Activated CD4-positive, CD25-positive, alpha-beta regulatory T cell treated with anti-CD3 and anti-CD28 coated beads, Interleukin-2, amount 50 U/mL, for 24 hours (primary cell): ENCODE measurements at places on chromosomes 2 and 18.
A peak's percentile ranks its signal among the peaks of the same experiment; 100 is the strongest.

GRCh38 chr18:65919663-65920062 lies 168.9 kb downstream of the CDH7 start:
- ATAC-seq = no peak

- ATAC-seq = no peak
Observed at GRCh38 chr2:48265169-48266030, 264.6 kb upstream of the STON1 start.

DNA sequence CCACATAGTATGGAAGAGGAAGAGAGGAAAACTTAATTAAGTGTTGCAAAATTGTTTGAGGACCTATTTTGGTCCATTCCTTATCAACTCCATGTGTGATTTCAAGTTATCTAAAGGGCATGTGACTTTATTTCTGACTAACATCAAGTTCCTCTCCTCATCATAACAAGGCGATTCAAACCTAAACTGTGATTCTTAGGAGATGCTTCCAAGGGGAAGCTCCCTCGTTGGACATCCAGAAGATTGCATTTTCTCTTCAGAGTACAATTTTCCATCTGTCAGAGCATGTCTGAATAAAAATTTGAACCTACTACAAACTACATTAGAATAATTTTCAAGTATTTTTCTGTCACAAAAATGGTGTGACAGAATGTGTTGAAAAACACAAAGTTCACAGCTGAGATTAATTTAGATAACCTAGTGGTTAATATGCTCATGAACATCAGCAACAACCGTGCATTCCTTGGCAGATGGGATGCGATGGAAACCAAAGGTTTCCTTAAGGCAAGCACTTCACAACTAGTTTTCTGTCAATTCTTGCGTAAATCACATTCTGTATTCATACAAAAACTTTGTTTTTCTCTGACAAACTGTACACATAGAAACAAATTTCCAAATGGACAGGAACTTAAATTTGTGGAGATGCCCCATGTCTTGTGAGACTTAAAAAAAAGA lies 4.2 kb downstream of the SFT2D3 start:
- ATAC-seq = no peak

DNA sequence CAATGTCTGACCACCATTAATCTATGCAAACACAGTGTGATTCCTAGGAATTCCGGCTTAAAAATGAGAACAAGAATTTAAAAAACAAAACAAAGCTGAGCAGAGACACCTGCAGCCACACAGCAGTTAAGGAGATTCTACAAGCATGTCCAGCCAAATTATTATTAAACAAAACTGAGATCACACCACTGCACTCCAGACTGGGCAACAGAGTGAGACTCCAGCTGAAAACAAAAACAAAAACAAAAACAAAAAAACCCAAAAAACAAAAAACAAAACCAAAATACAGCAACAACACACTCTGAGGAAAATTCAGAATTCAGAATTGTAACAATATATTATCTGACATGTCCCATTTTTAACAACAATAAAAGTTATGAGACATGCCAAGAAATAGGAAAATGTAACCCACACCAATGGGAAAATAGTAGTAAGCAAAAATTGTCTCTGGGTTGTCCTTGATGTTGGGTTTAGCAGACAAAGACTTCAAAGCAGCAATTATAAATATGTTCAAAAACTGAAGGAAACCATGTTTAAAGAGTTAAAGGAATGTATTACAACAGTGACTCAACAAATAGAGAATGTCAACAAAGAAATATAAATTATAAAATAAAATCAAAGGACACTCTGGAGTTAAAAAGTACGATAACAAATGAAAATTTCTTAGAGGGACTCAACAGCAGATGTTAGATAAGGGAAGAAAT lies 19.7 kb downstream of the MYOM1 start:
- no peak for ATAC-seq

DNA sequence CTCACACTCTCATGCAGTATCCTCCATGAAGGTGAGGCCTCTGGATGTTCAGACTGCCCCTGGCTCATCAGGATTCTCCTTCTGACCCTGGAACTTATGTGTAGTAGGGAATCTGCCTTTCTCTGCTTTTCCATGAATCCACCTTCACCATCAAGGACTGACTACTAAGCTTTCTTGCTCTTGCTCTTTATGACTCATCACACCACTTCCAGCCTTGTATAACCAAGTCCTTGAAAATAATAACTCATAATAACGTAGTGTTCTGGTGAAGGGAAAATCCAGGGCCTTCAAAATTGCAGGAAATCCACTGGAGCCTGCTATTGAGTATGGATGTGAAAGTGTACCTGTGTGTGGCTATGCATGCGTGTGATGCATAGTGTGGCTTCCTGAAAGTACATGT lies 11.3 kb upstream of the KCNS3 start:
- no peak for ATAC-seq

- no peak for ATAC-seq
Observed at GRCh38 chr2:10704034-10704594, 14.3 kb upstream of the NOL10 start.

DNA sequence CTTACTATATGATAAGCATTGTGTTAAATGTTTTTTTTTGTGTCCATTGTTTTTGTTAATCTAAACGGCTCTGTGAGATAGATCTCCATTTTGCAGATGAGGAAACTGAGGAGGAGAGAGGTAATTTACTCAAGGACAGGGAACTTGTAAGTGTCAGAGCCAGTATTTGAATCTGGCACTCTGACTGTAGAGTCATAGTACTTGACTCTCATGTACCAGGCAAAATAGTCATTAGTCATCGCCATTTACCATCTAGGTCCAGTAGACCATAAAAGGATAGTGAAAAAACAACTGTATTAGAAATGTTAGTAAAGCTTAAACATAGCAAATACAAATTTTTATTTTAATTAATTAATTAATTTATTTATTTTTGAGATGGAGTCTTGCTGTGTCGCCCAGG lies 4.8 kb downstream of the PSMD14 start:
- ATAC-seq = no peak

- ATAC-seq = no peak
Observed at GRCh38 chr2:121233486-121234110, 51.4 kb downstream of the TFCP2L1 start.

DNA sequence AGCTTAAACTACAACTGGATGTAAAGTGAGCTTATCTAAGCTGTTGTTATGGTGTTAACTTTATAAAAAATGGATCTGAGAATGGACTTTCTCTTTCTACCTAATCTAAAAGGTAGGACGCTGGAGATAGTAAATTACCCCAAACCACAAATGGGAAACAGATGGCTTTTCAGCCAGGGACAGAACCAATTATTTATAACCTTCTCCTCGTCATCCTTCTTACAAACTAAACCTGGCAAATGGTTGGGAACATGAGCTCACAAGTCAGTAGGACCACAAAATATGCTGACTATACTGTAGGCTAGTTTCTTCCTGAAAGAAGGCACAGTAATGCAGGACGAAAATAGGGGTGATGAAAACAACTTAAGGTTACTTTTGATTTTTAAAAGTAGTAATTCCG lies 32.7 kb upstream of the ZDBF2 start:
- no peak for ATAC-seq

DNA sequence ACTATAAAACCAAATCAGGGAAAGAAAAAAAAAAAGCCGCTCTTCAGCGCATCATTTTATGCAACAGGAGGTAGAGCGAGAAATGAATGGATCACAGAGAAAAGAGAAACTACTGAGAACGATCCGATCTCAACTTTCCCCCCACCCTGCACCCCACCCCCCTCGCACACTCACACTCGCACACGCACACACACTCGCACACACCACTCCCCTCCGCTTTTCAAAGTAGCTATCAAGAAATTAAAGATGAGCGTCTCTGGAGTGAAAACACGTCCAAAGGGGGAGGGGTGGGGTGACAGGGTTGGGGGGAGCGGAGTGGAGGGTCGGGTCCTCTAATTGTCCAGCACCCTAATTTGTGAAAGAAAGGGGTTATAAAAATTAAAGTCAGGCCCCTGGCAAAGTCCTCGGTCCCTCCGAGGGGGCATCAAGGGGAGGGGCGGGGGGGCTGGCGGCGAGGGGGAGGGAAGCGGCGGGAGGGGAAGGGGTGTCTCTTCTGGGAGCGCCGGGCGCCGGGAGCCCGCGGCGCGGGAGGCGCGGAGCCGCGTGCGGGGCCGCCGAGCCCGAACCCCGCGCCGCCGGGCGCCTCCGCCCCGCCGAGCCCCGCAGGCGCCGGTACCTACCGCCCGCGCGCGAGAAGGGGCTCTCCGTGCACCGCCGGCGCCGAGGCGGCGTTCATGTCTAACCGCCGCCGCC lies 428 bp downstream of the TCF4 start:
- no peak for ATAC-seq

- ATAC-seq = no peak
Observed at GRCh38 chr2:1269812-1270211, 143.5 kb upstream of the TPO start.

- no peak for ATAC-seq
Observed at GRCh38 chr2:236082061-236082460, 86.1 kb downstream of the GBX2 start.

- ATAC-seq = no peak
Observed at GRCh38 chr2:165109915-165110314, 93.9 kb downstream of the SCN3A start.

GRCh38 chr2:54594048-54594447 lies 129.4 kb upstream of the EML6 start:
- ATAC-seq = no peak

DNA sequence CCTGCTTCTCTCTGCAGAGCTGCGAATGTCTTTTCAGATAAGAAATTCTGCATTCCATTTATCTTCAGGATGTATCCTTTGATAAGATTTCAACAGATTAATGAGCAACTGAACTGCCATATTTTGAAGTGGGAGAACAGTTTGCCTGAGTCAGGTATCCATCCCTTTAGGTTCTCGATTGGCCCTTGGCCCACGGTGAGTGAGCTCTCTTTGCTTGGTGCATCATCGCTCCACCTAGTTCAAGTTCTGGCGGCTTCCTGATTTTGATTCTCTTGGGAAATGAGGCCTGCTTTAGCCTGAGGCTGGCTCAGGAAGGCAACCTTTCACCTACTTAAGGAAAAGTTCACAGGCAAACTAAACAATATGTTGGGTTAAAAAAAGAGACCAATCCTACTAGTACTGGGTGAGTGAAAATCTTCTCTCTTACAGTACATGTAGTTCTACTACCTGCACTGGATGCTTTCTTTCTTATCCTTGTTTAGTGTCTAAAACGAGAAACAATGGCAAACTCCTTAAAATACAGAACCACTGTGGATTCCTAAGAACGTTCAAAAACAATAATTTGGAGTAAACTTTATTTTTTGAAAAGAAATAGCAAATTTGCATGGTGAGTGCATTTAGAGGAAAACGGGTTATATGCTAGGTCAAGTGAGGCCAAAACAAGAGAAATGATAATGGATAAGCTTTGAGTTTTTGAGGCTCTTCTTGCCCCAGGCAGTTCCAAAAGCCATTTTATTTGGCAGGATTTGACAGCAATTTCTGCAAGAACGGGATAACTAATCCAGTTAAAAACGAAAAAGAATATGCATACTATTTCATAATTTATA lies 837 bp upstream of the ACSL3 start:
- no peak for ATAC-seq

- no peak for ATAC-seq
Observed at GRCh38 chr2:121400201-121400600, 115.2 kb upstream of the TFCP2L1 start.

GRCh38 chr2:222299906-222300725 lies 1.3 kb upstream of the PAX3 start:
- no peak for ATAC-seq

DNA sequence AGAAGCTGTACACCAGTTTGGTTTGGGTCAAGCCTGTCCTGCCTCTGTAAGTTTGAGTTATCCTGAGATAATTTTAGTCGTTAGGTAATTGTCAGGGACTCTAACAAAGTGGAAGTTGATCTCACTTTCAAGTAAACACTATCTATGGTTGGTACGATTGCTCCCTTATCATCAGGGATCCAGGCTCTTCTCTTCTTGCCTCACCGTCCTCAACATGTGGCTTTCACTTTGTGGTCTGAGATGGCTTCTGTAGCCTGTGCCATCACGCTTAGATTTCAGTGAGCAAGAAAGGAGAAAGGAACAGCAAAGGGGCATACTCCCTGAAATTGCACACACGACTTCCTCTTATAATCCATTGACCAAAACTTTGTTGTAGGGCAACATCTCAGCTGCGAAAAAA lies 115.6 kb downstream of the CTAGE1 start:
- no peak for ATAC-seq

DNA sequence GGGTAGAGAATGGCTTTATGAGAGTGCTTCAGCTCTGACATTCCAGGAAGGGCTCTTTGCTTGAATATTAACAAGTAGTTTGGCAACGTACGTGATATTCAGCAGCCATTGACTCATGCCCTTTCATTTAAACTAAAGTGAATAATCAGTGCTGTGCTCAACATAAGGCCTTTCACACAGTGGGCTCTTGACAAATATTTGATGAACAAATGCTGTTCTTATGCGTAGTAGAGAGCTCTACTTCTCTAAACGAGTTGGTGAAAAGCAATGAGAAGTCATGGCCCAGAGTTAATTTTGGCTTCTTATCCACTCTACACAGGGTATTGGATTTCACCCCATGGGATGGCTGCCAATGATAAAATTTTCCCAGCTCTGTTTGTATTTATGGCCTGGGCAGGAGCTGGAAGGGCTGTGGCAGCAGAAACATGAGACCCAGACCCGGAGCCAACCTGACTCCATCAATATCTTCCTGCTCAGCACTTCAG lies 338.9 kb downstream of the CCDC85A start:
- ATAC-seq = no peak

- no peak for ATAC-seq
Observed at GRCh38 chr2:109676346-109676902, 62.3 kb downstream of the SOWAHC start.

GRCh38 chr2:105688946-105689345 lies 55.8 kb upstream of the NCK2 start:
- no peak for ATAC-seq

DNA sequence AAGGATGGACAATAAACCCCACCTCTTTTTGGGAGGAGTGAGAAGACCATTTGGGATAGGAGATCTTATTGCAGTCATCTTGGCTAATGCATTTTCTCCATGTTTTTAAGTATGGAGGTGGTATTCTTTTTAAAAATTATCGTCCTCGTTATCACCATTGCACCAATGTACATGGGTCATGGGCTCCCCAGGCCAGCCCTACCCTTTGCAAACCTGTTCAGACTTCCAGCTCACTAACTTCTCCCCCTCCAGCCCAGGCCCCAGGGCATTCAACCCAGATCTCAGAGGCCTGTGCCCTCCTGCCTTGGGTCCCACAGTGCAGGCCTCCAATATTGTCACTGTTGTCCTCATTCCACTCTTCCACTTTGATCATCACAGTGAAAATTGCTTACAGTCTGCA lies 68.4 kb downstream of the BCL2L11 start:
- ATAC-seq = no peak

GRCh38 chr2:53438100-53438499 lies 329.5 kb upstream of the CHAC2 start:
- no peak for ATAC-seq

GRCh38 chr18:12652861-12653401 lies 5.0 kb downstream of the SPIRE1 start:
- peak; percentile 31 for ATAC-seq

GRCh38 chr2:172821370-172822338 lies 86.0 kb downstream of the RAPGEF4 start:
- ATAC-seq = no peak

DNA sequence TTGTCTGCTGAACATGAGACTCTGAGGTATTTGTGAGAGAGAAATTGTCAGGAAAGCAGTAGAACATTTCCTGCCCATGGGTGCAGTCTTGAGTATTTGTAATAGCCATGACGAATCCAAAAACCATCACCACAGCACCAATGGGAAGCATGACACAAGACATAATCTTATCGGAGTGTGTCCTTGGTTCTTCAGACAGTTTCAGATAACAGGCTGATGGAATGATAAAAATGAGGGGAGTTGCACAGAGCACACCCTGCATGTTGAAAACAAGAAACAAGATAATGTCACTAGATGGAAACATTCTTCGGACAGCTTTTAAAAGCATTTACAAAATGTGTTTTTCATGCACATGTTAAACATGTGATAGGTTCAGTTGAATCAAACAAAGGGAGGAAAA lies 56.9 kb downstream of the SLC38A11 start:
- ATAC-seq = no peak
